ENCODE measurements at places on chromosomes 4 and X. TPM values are rescaled to one million over a fixed set of nuclear protein-coding genes. Genes with fewer than 3 reads are reported as not detected.

DNA sequence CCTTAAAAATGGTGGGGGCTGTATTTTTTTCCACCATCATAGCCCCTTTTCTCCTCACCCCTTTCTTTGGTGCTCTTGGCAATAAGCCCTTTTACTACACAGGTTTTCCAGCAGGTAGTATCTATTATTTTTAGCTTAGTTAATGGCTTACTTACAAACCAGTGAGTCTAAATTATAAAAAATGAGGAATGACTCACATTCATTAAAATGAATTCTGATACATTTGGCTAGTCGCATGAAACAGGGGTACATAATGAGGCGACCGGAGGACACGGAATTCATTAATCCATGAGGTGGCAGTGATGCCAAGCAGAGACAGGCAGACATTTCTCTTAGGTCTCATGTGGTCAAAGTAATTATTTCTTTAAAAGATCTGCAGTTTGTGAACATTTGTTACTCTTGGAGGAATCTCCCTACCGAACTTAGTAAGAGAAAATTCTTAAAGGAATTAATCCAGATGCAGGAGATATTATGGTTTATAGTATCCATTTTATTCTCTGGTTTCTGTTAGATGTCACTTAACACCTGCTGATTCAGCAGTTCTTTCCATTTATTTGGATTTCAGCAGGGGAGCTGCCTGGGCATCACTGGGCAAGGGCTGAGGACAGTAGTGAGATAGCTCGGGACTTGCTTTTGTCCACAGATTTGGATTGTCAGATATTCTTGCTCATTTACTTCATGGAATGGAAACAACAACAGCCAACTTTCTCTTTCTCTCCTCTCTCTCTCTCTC lies 575.0 kb upstream of the NR3C2 start:
- no peak for DNase-seq

GRCh38 chrX:85590638-85591037 lies 211.2 kb upstream of the POF1B start:
- peak; percentile 39 for DNase-seq

Gene PALLD
- 12.9 TPM for total RNA-seq

GRCh38 chr4:90458576-90458975 lies 331.4 kb downstream of the CCSER1 start:
- no peak for DNase-seq

Gene TLR6
- not detected for total RNA-seq

- no peak for DNase-seq
Observed at GRCh38 chr4:69731847-69732246, 28.6 kb downstream of the SULT1B1 start.

Gene ENPEP
- total RNA-seq = 4.7 TPM

GRCh38 chrX:28884823-28885222 lies 297.6 kb downstream of the IL1RAPL1 start:
- DNase-seq = no peak

DNA sequence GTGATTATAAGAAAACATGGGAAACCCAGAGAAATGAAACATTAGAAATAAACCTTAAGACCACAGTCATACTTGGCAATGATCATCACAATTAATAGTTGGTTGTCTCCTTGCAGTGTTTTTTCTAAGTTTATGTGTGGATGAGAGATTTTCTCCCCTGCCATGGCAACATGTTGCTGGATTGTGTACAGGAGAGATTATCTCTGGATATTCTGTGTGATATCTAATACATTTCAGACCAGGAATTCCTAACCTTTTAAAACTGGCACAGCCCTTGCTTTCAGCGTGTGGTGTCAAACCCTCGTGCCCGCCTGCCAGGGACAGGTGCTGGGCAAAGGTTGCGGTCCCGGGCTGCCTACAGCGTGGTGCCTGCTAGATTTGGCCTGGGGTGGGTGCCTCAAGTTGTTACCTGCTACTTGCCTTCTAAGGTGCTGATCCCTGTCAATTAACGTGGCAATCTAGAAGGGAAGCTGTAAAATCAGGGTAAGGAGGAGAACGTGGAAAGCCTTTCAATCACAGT lies 100.5 kb downstream of the TMEM131L start:
- no peak for DNase-seq

Gene IQSEC2
- 1.8 TPM for total RNA-seq

Gene MEPE
- total RNA-seq = not detected

- DNase-seq = peak; percentile 13
Observed at GRCh38 chrX:82029571-82030218, 827.8 kb downstream of the SH3BGRL start.

DNA sequence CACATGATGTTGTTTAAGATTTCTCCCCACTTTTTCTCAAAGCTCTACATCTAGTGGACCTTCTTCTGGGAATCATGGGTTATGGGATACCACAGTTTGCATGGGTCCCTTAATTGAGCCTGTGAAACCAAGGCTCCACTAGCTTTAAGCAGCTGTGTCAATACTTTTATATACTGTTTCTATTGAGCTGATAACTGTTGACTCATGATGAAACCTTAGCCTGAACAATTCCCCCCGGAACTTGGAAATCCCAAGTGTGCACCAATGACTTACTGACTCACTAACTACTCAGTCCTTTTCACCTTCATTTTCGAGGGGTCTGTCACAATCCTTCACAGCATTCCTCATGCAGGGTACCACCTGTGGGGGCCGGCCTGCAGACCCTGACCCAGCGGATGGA lies 12.7 kb upstream of the SPIN4 start:
- DNase-seq = no peak

Gene COX18
- total RNA-seq = 11.6 TPM

DNA sequence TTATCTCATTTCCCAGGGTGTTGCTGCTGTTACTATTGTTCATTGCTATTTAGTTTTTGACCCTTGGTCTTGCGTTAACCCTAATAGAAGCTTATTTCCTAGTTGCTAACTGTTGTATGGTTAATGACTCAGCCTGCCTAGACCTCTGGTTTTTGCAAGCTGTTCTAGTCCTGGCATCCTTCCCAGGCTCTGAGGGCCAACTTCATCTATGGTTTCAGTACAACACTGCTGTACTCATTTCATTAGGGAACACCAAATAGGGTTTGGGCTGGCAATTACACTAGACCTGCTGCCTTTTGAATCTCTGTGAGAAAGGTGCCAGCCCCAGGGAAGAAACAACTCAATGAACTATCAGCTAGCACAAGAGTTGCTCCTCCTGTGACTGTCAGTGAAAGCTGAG lies 59.6 kb downstream of the DCX start:
- DNase-seq = no peak

DNA sequence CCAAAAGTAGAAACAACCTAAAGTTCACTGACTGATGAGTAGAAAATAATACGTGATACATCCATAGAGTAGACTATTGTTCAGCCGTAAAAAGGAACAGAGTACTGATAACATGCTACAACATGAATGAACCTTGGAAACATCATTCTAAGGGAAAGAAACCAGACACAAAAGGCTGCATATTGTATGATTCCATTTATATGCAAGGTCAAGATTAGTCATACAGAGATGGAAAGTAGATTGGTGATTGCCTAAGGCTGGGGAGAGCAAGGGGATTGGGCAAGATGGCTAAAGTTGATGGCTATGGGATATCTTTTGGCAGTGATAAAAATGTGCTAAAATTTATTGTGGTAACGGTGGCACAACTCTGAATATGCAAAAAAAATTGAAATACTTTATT lies 209.1 kb downstream of the RELL1 start:
- no peak for DNase-seq

GRCh38 chr4:92634882-92635281 lies 331.1 kb downstream of the GRID2 start:
- no peak for DNase-seq

DNA sequence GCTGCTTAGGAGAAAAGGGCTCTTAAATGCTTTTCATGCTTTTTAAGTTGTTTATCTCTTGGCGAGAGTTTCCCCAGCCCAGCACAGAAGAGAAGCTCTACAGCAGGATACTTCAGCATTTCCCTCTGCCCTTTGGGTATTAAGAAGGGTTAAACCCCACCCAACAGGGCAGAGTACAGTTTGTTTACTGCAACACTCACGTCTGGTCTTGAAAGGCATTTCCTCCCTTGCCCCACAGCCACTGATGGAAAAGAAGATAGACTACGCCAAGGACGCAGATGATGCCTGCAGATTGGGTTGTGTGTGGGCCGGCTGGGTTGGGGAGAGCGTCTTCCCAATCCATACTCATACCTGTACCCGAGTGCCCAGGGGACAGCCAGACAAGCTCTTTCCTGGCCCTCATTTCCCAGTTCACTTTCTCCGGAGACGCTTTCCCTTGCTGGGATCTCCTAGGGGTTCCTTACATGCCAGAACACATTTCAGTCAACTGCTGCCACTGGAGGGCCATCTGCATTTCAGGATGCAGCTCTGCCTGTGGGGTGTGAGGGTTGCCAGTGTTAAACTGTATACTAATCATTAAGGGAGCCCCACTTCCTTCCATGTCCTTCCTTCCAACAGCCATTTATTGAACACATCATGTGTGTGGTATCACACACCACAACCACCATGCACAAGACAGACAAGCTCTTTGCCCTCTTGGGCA lies 96.5 kb upstream of the DHX15 start:
- no peak for DNase-seq

GRCh38 chrX:34341258-34341657 lies 209.1 kb upstream of the FAM47A start:
- no peak for DNase-seq

GRCh38 chr4:128355305-128355704 lies 67.7 kb upstream of the PGRMC2 start:
- peak; percentile 52 for DNase-seq

GRCh38 chrX:151365579-151365978 lies 31.4 kb upstream of the VMA21 start:
- DNase-seq = no peak

Gene HSFX4
- not detected for total RNA-seq

DNA sequence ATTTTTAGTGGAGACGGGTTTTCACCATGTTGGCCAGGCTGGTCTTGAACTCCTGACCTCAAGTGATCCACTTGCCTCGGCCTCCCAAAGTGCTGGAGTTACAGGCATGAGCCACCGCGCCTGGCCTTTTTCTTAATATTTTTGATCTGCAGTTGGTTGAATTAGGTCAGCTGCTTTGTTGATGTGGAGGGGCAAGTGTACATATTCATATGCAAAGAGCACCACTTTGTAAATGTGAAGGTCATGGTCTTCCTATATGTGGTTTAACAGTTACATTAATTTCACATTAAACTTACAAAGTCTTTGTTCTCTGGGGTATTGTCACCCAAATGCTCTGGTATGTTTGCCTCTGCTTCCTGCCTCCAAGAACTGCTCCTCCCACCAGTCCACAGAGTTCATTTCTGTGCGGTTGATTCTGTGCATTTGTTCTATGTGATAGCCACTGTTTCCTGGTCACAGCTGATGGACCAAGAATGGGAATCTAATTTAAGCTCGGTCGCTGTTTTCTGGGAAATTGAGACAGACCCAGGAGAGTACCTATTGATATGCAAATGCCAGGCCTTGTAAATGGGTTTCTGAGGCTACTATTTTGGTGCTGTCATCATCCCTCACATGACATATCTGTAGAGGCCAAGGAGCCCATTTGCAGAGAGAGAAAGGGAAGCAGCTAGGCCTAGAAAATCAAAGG lies 26.9 kb upstream of the HPSE start:
- DNase-seq = no peak

- DNase-seq = no peak
Observed at GRCh38 chrX:101136235-101136634, 38.2 kb downstream of the CENPI start.

DNA sequence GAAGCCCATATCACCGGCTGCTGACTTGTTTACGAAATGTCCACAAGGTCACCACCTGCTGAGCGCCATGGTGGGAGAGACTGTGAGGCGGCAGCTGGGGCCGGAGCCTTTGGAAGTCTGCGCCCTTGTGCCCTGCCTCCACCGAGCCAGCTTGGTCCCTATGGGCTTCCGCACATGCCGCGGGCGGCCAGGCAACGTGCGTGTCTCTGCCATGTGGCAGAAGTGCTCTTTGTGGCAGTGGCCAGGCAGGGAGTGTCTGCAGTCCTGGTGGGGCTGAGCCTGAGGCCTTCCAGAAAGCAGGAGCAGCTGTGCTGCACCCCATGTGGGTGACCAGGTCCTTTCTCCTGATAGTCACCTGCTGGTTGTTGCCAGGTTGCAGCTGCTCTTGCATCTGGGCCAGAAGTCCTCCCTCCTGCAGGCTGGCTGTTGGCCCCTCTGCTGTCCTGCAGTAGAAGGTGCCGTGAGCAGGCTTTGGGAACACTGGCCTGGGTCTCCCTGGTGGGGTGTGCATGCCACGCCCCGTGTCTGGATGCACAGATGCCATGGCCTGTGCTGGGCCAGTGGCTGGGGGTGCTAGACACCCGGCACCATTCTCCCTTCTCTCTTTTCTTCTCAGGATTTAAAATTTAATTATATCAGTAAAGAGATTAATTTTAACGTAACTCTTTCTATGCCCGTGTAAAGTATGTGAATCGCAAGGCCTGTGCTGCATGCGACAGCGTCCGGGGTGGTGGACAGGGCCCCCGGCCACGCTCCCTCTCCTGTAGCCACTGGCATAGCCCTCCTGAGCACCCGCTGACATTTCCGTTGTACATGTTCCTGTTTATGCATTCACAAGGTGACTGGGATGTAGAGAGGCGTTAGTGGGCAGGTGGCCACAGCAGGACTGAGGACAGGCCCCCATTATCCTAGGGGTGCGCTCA lies 8.7 kb upstream of the MSANTD1 start:
- DNase-seq = no peak

- peak; percentile 32 for DNase-seq
Observed at GRCh38 chr4:165343353-165344191, 16.1 kb downstream of the MSMO1 start.

DNA sequence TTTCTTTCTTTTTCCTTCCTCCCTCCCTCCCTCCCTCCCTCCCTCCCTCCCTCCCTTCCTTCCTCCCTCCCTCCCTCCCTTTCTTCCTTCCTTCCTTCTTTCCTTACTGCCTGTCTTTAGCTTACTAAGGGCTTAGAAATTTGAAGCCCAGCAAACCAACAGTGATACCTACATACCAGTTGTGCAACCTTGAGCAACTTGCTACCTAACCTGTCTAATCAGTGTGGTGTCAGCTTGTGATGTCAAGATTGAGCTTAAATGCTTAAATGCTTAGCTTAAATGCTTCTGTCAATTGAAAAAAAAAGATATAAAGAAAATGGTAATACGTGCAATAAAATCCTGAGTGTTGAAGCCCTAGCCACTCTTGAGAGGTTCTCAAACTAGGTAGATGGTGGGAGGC lies 728.6 kb downstream of the TRIML1 start:
- no peak for DNase-seq

- DNase-seq = no peak
Observed at GRCh38 chr4:4981827-4982226, 37.4 kb downstream of the CYTL1 start.

DNA sequence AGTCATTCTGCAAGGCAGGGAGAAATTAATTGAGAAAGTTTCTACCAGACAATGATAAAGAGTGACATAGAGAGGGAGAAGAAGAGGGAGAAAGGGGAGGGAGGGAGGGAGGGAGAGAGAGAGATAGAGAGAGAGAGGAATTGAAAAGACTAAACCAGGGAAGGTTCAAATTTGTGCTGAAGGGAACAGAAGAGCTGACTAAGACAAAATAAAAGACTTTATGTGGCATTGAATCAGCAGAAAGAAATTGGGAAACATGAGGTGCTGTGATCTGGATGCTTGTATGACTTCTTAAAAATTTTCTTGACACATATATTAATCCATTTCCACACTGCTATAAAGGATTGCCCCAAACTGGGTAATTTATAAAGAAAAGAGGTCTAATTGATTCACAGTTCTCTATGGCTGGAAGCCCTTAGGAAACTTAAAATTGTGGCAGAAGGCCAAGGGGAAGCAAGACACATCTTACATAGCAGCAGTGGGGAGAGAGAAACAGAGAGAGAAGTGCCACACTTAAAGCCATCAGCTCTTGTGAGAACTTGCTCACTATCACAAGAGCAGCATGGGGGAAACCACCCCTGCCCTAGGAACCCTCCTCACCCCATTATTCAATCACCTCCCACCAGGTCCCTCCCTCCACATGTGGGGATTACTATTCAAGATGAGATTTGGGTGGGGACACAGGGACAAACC lies 13.5 kb upstream of the CXCL6 start:
- DNase-seq = no peak

Gene LNX1
- total RNA-seq = 9.3 TPM
